ENCODE measurements at places on chromosomes 3 and 15.

GRCh38 chr3:10926811-10927521 lies 65.6 kb upstream of the SLC6A1 start:
- DNase-seq: no peak

- no peak for DNase-seq
These were observed 52.0 kb downstream of the PLCL2 start for GRCh38 chr3:16936676-16937230.

- DNase-seq: no peak
These were observed 174.0 kb downstream of the SUCNR1 start for GRCh38 chr3:152047465-152047864.

- DNase-seq: no peak
These were observed 5.2 kb upstream of the GOLIM4 start for GRCh38 chr3:168100777-168101492.

DNA sequence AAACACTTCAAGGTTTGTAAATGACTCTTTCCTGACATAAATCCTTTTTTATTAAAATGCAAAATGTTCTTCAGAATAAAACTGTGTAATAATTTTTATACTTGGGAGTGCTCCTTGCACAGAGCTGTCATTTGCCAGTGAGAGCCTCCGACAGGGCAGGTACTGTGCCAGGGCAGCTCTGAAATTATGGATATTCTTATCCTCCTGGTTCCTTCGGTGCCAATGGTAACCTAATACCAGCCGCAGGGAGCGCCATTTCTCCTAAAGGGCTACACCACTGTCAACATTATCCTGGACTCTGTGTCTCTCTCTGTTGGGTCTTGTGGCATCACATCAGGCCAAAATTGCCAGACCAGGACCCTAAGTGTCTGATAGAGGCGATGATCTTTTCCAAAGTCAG lies 33.0 kb downstream of the CHDH start:
- DNase-seq: no peak

GRCh38 chr3:71247958-71248335 lies 335.6 kb downstream of the FOXP1 start:
- no peak for DNase-seq

GRCh38 chr3:31743331-31744089 lies 210.8 kb downstream of the STT3B start:
- DNase-seq: no peak

- no peak for DNase-seq
These were observed at the start of gene CCR9 for GRCh38 chr3:45885979-45886705. Gene CCR9 (plus strand): TSS chr3:45886543. CDS start chr3:45894934, 8,391 bp downstream.

DNA sequence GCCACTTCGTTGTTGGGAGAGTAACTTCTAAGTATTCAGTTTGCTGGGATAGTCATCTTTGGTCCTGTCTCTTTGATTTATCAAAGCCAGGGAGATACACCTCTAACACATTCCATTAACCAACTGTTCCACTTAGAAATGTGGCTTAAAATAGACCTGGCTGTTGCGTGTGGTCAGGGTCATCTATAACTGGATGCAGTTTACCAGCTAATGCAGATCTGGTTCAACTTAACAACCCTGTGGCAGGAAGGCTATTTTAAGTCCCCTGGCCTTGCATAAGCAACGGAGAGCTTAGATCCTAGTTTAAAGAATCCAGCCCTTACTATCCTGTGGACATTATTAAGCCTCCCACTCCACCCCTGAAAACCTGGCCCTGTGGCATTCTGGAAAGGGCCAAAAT lies 28.1 kb upstream of the CAPN3 start:
- DNase-seq: no peak

- DNase-seq: no peak
These were observed 457.8 kb downstream of the IL5RA start for GRCh38 chr3:2652386-2652785.

GRCh38 chr3:135788146-135788545 lies 177.4 kb upstream of the PPP2R3A start:
- no peak for DNase-seq

DNA sequence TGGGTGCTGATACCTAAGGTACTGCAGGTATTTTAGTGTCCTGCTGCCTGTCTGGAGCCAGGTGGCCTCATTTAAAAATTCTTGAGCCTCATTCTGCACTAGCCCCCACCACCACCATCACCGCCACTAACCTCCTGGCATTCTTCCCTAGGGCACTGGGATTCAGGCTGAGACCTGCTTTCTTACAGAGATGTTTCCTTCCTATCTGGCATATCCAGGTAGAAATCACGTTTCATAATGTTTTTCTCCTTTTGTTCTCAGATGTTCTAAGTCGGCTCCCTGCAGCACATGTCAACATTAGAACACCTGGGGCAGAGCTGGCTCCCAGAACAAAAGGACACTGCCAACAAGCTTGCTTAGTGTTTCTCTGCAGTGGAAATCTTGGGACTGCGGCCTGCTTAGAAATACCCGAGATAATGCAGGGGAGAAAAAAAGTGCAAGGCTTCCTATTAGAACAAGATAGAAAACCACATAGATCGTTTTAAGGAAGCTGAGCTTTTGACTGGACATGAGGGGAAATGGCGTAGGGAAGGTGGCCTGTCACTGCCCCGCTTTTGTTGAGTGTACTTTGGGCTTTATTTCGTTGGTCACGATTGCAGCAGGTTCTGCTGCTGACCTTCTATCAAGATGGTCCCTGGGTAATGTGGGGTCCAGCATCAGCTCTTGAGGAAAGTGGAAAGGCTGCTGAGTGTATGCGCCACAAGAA lies 59.6 kb upstream of the PPARG start:
- DNase-seq: no peak

DNA sequence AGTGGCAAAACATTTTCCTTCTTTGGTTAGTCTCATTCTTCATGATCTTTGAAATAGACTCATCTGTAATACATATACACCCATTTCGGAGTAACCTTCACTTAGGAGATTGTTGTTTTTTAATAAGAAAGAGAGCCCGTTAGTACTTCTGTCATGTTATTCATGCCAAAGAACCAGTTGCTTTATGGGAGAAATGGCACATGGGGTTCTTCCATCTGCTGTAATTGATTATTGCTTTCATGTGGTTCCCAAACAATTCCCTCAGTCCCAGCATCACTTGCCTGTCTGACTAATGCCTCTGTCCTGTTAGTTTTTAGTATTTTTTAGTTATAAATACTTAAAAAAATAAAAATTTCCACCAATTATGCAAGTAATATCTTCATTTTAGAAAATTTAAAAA lies 33.8 kb upstream of the FAH start:
- DNase-seq: no peak

DNA sequence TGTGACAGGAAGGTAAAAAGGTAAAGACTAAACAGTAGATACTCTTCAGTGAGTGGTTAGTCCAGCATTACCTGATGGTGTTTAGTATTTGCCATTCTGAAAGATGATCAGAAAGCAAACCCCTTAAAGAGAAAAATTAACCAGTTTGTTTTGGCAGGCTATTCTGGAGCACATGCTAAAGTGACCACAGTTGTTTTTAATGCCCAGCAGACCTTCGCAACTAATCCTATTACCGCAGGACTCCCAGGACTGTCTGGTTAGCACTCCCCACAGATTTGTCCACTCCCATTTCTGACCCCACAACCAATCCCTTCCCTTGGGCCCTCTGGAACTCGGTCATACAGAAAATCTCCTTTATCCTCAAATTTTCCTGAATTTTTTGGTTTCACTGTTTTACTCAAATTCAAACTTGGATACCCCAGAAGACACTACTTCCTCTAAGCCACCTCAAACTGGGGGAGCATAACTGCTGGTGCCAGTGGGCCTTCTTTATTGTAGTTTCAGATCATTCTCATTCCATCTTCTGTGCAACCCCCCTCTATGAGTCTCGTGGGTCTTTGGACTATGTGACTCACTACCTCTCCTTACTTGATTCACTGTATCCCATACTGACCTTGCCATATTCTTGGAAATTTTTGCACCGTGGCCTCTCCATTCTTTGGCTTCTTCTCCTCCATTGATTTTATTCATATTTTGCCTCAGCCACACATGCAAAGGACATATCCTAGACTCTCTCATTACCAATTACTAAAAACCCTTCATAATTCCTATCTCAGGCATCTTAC lies 104.4 kb downstream of the RBMS3 start:
- no peak for DNase-seq

DNA sequence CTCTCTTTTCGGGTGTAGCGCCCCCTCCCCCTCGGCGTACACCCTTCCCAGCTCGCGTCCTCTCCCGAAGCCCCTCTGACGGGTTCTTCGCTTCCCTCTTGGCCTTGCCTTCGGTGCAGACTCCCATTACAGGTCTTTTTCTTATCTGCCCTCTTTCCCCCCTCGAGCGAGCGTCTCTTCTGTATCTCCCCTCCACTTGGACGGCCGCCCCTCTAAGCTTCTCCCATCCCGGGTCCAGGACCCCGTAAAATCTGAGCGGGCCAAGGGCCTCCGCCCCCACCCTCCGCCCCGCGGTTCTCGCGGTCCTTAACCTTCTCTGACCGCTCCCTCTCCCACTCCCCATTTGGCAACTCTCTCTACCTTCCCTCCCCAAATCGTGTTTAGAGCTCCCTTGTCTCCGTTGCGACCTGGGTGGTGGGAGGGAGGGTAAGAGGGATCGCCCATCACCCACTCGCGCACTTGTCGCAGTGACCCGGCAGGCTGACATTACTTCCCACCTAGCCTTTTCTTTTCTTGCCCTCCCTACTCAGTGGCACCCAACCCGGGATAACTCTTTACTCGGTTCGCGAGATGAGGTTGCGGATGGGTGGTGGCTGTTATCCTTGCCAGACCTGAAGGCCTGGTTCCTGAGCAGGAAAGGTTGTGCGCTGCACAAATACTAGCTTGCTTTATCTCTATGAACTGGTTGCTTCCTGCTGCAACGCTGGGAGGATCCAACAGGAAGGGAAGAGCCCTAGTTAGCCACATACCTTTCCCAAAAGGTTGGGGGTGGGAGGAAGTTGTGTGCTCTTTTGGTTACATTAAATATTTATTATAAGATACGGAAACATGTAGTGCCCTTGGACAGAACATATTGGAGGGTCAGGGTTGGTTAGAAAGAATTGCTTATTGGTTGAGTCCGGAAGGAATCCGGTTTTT lies 922 bp downstream of the RAB11A start:
- DNase-seq: no peak

GRCh38 chr3:161395115-161396012 lies 24.0 kb upstream of the SPTSSB start:
- no peak for DNase-seq

DNA sequence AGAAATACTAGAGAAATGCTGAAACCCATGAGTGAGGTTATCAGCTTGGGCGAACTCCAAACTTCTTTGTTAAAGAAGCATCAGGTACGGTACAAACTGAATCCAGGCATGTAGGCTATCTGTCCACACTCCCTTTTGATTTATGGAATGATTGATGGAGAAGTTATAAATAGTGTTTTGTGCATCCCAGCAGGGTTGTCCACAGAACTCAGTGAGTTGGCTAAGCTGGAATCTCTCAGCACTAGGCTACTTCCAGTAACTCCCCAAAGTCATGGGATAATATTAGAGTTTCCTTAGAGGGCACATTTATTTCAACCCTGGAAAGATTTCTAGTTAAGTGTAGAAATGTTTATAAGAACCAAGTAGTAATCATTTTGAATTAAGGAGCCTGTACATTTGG lies 186.2 kb upstream of the CRBN start:
- DNase-seq: no peak

GRCh38 chr3:177529716-177530335 lies 332.5 kb upstream of the TBL1XR1 start:
- no peak for DNase-seq

DNA sequence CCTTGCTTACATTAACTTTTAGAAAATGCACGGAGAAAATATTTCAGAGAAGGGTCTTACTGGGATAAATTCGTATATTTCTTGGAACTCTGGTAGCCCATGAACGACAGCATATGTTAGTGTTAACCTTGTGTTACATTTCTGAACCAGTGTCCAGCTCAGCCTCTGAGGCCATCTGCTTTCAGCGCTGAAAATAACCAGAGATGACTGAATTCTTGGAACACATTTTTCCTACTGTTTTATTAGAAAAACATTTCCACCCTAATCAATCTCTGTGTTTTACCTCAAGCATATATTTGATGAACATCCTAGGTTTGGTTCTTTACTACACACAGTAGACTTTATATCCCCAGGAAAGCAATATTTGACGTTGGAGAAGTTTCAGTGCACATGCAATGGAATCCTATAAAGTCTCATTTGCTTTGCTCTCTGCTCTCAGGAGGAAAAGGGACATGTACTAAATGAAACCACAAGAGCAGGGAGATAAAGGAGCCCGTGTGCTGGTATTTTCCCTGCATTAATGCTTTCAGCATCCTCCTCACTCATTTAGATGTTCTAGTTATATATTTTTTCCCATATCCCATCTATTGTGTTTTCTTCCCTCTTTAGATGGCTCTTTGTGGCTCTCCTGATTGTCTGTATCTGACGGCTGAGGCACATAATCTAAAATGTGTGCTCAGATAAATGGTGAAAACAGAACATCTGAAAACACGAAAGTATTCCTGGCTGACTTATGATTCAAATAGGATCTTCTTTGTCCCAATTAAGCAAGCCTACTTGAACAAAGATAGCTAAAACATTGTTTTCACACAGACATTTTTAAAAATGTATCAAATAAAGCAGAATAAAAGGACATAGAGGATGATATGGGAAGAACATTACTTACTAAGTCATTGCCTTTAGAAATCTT lies 151.7 kb upstream of the KCNMB2 start:
- no peak for DNase-seq

DNA sequence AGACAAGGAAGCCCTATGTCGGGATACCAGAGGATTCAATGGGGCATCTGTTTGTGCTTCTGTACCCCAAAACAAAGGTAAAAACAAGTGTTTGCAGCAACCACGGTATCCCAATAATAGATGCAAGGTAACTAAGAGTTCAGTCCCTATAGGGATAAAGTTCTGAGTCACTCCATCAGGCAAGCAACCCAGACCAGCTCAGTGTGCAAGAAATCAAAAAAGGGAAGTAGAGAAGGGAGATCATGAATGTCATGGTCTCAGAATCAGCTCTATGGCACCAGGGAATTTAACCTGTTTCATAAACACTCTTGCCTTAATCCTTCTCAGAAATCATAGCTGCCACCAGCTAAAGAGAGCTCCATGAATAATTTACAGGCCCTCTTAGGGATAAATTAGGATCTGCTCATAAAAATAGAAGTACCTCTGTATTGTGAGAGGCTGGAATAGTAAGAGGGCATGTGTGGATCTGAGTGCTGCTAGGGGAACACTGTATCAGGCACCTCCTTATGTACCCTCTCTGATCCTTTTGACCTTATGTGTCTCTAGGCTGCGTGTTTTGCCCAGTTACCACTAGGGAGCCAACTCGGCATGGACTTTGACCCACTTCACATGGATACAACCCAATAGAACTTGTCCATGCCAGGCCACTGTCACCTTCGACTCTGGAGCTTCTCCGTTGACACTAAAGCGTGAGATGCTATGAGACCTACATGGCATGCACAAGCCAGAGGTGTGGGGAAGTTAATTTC lies 754.6 kb downstream of the AGBL1 start:
- DNase-seq: no peak

Data from hippocampal formation (tissue), 2 donors.